ENCODE measurements at places on chromosomes 12 and 14.

DNA sequence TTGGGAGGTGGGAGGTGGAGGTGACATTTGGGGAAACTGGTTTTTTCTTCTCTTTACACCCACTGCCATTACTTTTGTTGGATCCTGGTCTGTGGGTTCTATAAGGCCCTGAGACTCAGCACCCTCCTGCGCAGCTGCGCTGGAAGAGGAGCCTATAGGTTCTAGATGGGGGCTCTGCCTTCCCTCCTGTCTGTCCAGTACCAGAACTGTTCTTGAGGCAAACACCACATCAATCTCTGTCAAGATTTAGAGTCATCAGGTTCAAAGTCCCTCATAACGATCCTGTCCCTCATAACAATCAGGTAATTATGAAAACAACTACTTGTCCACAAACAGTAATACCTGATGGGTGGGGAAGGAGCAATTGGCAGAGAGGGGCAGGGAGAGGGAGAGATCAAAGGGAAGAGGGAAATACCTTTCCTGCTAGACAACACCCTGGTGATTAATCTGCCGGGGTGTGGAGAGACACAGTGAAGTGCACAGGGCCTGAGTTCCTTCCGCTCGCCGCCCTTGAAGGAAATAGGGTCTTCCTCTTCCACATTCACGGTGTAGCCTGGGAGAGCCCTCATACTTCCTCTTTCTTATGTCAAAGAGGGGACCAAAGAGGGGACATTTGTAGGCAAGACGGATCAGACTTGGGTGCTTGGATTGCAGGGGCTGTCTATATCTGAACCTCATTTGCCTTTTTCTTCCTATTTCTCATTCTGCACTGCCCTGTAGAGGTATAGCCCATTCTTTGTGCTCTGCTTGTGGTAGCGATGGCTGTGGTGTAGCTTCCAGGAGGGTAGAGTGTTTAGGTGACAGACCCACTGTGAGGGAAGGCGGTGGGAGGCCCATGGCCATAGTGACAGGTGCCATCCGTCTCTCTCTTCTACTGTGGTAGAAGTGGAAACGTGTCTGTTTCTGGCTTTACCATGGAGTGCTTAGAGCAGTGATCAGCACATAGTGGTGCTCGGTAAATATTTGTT, 12.6 kb downstream of the GPRC5A start:
- no peak for DNase-seq

GRCh38 chr12:113826805-113827538, 139.2 kb downstream of the RBM19 start:
- no peak for DNase-seq

DNA sequence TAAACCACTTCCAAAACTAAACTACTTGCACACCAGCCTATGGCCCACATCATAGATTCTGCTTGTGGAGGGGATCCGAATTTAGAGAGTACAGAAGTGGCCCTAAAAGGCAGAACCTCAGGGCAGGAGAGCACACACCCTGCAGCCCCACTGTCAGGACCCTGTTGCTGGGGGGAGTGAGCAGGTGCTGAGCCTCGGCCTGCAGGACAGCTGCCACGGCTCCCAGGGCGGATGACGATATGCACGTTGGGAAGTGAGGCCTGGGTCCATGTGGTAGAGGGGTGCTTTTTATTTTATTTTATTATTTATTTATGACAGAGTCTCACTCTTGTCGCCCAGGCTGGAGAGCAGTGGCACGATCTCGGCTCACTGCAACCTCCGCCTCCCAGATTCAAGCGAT, 73.5 kb downstream of the TNFAIP2 start:
- DNase-seq, result no peak

- no peak for DNase-seq
Observed at GRCh38 chr14:50528000-50528399, 4.4 kb downstream of the MAP4K5 start.

GRCh38 chr14:99447739-99448138, 32.9 kb downstream of the SETD3 start:
- no peak for DNase-seq

- no peak for DNase-seq
Observed at GRCh38 chr12:24494401-24494800, 454.5 kb downstream of the BCAT1 start.

GRCh38 chr12:91180582-91181395, 1.8 kb downstream of the DCN start:
- DNase-seq, result no peak

GRCh38 chr12:116861320-116861719, 19.9 kb downstream of the HRK start:
- peak; percentile 50 for DNase-seq

DNA sequence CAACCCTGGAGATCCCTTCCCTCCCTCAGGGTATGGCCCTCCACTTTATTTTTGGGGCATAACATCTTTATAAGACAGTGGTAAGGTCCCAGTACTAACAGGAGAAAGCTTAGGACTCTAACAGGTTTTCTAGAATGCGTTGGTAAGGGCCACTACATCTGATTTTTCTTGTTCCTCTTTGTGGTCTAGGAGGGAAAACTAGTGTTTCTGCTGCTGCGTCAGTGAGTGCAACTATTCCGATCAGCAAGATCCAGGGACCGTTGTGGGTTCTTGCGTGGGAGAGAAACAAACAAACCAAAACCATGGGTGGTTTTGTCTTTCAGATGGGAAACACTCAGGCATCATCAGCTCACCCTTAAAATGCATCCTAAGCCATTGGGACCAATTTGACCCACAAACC, 123.6 kb upstream of the SLC16A7 start:
- DNase-seq, result no peak

DNA sequence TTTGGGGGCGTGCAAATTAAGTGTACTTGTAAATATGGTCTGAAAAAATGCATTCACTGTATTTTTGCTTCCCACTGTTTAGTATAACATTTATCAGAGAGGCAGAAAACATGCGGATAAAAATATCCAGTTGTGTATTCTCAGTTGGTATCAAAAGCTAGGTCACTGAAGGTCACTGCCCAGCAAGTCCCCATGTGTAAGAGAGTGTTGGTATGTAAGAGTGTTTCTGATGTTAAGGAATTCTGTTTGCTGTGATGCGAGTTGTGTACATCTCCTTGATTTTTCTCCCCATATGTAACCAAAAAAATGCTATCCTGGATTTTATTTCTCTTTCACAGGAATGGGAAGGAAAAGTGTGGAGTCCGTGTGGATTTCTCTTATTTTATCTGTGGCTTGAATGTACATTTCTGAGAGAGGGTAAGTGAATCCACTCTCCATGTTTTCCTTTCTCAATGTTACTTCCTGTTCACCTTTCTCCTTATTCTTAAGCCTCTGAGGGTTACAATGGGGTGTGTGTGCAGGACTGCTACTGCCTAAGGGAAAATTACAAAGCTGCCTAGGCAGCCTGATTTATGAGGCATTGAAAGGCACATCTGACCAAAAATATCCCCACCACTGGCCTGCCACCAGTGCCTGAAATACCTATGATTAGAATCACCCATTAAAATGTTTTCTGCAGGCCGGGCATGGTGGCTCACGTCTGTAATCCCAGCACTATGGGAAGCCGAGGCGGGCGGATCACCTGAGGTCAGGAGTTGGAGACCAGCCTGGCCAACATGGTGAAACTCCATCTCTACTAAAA, 97.9 kb upstream of the USP44 start:
- DNase-seq, result peak; percentile 80

DNA sequence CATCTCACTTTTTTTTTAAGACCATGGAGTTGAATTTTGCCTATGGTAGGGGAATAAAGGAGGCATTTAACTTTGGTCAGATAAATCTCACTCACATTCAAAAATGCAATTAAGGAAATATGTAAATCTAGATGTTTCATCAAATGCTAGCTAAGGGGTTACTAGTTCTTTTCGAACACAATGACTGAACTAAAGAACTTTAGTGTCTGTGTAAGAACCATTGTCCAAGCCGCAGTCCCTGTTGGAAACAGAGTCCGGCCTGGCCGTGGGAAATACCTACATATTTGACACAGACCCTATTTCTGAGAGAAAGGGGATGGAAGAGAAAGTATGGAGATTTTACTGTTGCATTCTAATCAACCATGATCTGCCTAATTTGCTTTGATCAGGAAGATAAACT, 17.4 kb downstream of the LGR5 start:
- no peak for DNase-seq

DNA sequence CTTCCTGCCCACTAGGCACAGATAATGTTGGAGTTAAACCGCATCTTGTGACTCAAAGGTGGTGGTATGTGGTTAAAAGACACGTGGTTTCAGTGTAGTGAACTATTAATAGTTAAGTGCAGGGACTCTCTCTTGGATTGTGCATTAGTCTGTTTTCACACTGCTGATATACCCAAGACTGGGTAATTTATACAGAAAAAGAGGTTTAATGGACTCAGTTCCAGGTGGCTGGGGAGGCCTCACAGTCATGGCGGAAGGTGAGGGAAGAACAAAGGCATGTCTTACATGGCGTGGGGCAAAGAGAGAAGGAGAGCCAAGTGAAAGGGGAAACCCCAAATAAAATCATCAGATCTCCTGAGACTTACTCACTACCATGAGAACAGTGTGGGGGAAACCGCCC, 362.3 kb downstream of the GLT1D1 start:
- DNase-seq, result no peak

GRCh38 chr12:10385166-10385613, 4.7 kb downstream of the KLRK1 start:
- DNase-seq, result peak; percentile 89

DNA sequence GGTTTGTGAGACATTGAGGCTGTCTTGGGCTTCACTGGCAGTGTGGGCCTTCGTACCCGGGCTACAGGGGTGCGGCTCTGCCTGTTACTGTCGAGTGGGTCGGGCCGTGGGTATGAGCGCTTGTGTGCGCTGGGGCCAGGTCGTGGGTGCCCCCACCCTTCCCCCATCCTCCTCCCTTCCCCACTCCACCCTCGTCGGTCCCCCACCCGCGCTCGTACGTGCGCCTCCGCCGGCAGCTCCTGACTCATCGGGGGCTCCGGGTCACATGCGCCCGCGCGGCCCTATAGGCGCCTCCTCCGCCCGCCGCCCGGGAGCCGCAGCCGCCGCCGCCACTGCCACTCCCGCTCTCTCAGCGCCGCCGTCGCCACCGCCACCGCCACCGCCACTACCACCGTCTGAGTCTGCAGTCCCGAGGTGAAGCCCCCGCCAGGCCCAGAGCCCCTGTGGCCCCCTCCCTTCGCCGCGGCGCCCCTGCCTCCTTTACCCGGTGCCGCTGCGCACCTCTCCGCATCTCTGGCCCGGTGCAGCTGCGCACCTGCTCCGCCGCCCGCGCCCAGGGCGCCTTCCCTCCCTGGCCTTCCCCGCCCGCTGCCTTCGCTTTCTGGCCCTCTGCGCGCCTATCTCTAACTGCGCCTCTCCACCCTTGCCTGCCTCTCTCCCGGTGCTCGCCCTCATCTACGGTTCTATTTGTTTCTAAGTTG, at the start of gene ENO2:
Gene ENO2 (plus strand): TSS at position 335 of the 701 bp plus-strand sequence. CDS start 1,253 bp downstream, outside the sequence.
- no peak for DNase-seq

DNA sequence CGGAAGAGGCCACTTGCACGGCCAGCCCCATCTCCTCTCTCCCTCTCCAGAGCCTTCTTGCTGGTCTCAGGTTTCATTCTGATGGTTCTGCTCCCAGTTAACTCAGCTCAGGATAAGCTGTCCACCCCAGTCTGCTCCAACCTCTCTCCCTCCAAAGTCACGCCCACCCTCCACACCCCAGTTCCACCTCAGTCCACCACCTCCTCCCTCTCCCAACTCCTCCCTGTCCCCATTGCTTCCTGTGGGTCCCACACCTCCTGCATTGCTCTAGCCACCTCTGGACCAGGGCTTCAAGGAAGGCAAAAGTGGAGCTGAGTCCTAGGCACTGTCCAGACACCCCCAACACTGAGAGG, 13.1 kb downstream of the KRT71 start:
- no peak for DNase-seq

- no peak for DNase-seq
Observed at GRCh38 chr12:67940780-67941243, 48.4 kb upstream of the IFNG-AS1 start.

- DNase-seq, result no peak
Observed at GRCh38 chr12:100138048-100138802, 4.4 kb downstream of the BLTP3B start.

GRCh38 chr12:68016136-68016535, 26.9 kb downstream of the IFNG-AS1 start:
- no peak for DNase-seq

GRCh38 chr12:50401500-50402081, 906 bp downstream of the LARP4 start:
- DNase-seq, result no peak

DNA sequence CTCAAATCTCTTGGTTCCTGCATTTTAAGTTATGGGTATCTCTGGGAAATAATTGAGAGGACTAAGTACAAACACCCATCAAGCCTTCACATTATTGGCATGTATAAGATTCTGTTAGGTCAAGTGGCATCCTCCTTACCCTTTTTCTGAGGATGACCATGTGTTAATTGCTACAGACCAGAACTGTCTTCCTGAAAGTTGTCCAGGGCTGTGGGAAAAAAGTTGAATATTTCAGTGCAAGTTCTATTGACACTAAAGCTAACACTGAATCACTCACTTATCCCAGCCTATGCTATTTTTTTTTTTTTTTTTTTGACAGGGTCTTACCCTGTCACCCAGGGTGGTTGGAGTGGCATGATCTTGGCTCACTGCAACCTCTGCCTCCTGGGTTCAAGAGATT, 130.1 kb upstream of the HIF1A start:
- no peak for DNase-seq

DNA sequence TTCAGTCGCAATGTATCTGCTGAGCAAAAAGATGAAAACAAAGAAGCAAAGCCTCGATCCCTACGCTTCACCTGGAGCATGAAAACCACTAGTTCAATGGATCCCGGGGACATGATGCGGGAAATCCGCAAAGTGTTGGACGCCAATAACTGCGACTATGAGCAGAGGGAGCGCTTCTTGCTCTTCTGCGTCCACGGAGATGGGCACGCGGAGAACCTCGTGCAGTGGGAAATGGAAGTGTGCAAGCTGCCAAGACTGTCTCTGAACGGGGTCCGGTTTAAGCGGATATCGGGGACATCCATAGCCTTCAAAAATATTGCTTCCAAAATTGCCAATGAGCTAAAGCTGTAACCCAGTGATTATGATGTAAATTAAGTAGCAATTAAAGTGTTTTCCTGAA, 19.8 kb downstream of the CKB start:
- DNase-seq, result no peak

- DNase-seq, result no peak
Observed at GRCh38 chr12:48005001-48005749, 899 bp upstream of the COL2A1 start.

DNA sequence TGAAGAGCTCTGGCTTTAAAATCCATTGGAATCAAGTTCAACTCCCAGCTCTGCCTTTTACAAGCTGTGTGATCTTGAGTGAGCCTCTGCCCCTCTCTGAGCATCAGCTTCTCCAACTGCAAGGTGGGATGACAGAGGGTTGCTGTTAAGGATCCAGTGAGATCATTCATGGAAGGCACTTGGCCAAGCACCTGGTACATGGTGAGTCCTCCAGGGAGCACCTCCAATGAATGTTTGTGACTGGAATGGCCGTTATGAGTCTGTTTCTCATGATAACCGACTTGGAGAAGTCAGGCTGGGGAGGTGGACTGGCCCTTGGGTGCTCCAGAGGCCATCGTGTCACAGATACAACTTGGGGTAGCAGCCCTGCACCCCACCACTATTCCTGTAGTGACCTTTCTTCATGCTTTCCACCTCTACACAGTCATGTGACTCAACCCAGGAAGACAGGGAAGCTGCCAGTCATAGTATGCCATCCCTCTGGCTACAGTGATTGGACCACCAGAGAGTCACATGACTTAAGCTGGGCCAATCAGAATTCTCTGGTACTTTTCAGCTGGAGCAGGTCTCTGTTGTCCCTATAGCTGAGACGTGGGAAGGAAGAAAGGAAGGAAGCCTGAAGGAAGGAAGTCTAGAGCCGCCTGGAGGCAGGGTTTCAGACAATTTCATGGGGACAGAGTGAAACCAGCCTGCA, 146.5 kb upstream of the MYL2 start:
- DNase-seq, result no peak

- no peak for DNase-seq
Observed at GRCh38 chr14:92207012-92207927, 85.5 kb downstream of the CPSF2 start.
